ENCODE measurements at places on chromosomes 16 and 17.

DNA sequence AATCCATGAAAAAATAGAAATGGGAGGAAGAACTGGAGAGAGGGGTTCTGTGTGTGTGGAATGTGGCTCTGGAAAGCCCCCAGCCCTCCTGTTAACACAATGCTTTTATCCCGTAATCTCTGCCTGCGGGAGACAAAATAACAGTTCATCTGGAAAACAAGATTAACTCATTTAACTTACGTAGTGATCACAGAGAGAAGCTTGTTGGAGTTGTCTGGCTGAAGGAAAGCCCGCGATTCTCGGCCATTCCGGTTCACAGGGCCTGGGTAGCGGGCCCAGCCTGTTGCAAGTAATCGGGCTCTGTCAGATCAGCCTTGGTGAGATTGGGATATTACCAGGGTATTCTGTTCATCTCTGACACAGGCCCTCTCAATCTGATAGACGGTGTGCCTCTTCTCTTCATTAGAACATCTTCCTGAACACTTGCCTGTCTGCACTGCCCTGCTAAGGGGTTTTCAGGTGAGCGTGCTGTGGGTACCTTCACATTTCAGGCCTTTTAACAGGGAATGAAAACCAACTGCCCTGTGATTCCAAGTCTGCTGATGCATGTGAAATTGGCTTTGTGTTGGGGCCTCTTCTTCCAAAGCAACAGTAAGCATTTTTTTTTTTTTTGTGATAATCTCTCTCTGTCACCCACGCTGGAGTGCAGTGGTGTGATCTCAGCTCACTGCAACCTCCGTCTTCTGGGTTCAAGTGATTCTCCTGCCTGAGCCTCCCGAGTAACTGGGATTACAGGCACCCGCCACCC is 609.9 kb downstream of the WWOX start:
- no peak for DNase-seq

GRCh38 chr16:11448796-11449416 is 103.6 kb downstream of the RMI2 start:
- no peak for DNase-seq

GRCh38 chr17:67558740-67559380 is 158.9 kb upstream of the NOL11 start:
- DNase-seq, result no peak

GRCh38 chr17:75173526-75173925 is 9.2 kb downstream of the SUMO2 start:
- DNase-seq, result no peak

DNA sequence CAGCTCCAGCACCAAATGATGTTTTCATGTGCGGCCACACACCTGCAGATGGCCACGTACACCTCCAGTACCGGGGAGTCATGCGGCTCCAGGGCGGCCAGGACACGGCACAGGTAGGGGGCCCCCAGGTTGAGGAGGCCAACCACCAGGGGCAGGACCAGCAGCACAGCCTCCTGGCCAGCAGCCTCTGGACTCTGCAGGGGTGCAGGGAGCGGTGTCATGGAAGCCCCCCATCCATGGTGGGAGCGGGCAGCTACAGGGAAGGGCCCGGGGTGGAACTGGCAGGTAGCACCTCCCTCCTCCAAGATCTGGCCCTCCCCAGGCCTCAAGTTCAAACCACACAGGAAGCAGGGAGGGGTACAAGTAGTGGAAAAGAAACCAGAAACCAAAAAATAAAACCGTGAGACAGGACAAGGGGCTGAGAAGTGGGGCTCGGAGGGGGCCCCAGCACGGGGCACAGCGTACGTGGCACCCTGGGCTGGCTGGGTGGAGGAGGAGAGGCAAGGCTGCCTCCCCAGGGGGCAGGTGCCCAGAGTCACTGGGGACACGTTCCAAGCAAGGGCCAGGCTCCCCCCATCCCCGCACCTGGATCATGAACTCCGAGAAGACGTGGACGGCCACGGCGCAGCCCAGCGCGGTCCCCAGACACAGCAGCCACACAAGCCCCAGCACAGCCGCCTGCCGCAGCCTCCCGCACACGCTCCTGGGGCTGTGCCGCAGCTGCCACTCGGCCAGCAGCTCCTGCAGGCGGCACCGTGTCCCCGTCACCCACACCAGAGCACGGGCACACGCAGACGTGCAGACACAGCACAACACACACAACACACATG is 7.4 kb downstream of the TMC6 start:
- no peak for DNase-seq

DNA sequence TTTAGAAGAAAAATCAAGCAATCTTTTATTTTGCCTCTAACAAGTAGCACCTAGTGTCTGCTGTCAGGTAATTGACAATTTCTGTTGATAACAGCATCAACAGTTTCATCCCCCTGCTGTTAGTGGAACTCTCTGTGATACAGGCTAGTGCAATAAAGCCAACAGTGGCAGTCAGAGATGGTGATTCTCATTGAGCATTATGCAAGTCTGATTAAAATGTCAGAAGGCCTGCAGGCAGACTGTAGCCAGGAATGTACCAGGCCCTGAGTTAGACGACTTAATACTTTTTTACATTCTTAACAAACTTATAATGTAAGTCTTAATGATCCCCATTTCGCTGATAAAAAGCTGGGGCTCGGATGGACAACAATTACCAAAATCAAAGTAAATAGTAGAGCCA is 14.6 kb downstream of the CYLD start:
- DNase-seq, result no peak

DNA sequence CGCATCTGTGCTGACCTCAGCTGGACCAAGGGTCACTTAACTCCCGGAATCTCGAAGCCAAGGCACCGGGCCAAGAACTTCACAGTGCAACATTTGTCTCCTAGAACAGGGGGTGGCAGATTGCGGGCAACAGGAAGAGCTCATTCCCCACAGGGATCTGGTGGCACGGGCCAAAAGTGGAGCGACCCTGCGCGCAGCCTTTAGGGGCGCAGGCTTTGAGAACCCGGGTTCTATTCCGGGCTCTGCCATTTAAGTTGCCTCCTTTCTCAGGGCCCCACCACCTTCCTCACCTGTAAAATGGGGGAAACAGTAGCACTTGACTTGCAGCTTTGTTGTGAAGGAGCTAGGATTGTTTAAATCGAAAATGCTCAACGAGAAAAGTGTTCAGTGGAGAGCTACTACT is 651 bp downstream of the SHMT1 start:
- DNase-seq, result no peak

DNA sequence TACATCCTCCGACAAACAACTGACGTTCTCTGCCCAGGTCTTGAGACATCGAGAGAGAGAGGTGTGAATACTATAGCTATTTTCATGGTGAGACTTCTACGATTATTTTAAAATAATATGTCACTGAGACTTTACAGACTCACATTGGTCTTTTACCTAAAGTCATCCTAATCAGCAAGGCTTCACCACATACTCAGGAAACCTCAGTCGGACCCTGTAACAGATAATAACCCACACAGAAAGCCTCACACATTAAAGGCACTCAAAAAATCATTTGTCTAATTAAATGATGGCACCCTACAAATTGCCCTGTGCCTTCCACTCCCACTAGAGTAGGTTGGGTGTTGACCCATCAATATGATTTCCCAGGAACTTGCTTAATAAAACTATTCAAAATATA is 19.8 kb upstream of the SLC39A11 start:
- DNase-seq, result no peak

DNA sequence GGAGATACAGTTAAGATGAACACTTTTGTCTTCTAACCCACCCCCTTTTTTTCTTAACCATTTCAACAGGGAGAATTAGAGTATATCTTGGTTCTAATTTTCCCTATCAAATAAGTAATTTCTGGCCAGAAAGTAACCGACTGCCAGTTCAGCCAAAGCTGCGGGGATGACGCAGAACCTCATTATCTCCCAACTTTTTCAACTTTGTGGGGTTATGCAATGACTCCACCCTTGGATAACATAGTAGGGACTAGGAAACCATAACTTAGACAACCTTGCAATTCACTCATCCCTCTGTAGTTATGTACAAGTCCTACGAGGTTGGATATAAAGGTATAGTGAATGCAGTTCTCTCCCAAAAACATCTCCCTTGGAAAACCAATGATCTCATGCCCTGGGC is 184.0 kb downstream of the ZNF18 start:
- no peak for DNase-seq

DNA sequence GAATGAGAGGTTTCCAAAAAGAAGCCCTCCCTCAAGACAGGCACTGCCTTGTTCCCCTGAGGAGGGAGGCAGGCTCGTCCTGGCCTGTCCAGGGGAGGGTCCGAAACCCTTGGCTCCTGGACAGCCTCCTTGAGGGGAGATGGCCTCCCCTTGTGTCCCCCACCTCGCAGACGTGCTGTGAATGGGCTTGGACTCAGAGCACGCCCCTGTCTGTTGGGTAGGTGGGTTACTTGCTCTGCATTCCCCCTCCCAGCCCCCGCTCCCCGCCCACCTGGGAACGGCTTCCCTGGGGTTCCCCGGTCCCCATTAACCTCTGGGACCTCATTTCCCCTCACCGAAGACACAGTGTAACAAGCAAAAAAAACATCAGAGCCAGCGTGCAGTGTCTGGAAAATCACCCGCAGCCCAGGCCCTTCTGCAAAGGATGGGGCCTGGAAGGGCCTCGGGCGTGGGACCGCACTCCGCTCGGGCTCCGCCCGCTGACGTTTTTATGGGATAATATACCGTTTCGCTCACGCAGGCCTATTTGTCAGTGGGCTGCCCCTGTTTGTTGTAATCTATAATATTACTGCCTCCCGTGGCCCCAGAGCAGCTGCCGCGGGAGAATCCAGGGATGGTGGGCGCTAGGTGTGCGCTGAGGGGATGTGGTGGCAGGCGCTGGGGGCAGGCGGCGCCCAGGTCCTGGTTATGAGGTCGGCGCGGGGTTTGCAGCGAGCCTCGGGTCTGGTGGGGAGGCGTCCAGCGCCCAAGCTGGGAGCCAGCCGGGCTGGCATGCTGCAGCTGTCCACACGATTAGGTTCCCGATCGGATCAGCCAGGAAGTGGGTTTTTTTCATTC is 11.1 kb downstream of the BAHCC1 start:
- DNase-seq, result no peak

DNA sequence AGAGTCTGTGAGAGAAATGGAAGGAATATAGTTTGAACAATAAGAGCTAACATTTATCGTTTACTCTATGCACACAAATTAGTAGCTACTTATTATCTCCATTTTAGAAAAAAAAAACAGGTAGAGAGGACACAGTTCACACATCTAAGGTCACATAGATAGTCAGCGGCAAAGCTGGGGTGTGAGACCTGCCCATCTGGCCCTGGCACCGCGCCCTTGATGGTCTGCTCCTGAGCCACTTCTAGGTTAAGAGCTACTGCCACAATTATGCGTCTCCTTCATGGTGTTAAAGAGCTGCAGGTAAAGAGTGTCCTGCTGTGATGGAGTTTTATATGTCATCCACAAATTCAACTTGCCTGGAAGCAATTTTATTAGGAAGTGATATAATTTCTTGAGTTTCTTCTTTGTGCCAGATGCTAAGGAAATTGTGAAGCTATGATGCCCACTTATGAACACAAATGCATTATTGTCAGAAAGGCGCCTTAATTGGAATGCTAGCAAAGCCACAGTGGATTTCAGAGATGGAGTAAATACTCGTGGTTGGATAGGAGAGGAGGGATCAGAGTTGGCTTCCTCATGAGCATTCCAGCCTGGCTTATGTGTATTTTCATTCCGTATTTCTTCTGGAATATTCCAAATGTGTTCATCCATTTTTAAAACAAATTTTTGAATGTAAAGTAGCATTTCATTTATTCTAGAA is 21.3 kb upstream of the MFSD6L start:
- DNase-seq, result no peak

- no peak for DNase-seq
Measured at GRCh38 chr16:2092256-2092620, 43.5 kb downstream of the PKD1 start.

GRCh38 chr17:35773679-35774425 is 13.2 kb downstream of the C17orf50 start:
- no peak for DNase-seq

GRCh38 chr17:51860954-51861561 is 297.5 kb downstream of the CA10 start:
- DNase-seq, result no peak

- DNase-seq, result no peak
Measured at GRCh38 chr16:89122322-89122851, 28.7 kb downstream of the ACSF3 start.

- no peak for DNase-seq
Measured at GRCh38 chr17:40351359-40352236, 12.9 kb downstream of the GJD3 start.

GRCh38 chr16:79150632-79151310 is 449.8 kb downstream of the MAF start:
- DNase-seq, result no peak

DNA sequence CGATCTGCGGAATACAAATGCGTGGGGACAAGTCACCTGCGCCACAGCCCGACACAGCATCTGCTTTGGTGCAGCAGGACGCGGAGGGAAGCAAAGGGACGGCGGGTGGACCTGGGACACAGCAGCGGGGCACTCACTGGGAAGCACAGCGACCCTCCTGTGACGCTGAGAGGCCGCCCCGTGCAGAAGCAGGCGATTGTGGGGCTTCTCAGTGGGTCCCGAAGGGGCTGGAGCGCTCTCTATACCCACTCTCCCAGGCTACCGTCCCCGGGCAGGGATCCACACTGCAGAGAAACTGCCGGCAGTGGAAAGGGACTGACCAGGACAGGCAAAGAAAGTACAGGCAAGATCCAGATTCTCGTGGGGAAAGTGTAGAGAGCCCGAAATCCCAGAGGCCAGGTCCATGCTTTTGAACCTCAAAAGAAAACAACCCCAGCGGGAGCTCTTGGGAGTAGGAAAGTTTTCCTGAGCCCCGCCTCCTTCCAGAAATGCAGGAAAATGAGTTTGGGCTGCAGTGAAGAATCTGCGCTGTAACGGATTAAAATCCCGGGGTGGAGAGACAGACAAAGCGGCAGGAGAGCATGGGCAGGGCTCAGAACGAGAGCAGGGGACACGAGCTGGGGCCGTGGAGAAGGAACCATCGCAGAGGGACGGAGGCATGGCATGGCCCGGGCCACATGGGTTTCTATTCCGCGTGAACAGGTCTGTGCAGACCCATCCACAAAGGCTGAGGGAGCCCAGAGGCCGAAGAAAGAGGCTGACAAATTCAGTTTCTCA is 12.7 kb downstream of the COX4I1 start:
- no peak for DNase-seq

GRCh38 chr16:81410643-81411293 is 33.8 kb upstream of the CMIP start:
- no peak for DNase-seq

- DNase-seq, result no peak
Measured at GRCh38 chr17:35878361-35878760, 1.8 kb downstream of the CCL5 start.

GRCh38 chr16:79810449-79811189 is 210.1 kb upstream of the MAF start:
- no peak for DNase-seq

Measured in cerebellar nuclear complex (tissue), 1 donor.